ENCODE measurements at places on chromosomes 7 and 10.

DNA sequence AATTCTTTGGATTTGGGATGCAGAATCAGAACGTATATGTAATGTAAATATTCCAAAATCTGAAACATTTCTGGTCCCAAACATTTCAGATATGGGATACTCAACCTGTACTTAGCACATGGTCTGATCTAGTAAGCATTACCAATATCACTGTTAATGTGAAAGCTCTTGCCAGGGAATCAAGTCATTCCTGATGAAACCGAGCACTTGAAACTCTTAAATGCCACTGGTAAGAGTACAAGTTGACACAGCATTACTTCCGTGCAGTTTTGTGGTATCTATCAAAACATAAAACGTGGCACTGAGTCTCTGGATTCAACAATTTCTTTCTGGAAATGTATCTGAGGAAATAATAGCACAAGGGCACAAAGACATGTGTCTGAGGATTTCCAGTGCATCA, 155.7 kb downstream of the RTKN2 start:
- no peak for DNase-seq

DNA sequence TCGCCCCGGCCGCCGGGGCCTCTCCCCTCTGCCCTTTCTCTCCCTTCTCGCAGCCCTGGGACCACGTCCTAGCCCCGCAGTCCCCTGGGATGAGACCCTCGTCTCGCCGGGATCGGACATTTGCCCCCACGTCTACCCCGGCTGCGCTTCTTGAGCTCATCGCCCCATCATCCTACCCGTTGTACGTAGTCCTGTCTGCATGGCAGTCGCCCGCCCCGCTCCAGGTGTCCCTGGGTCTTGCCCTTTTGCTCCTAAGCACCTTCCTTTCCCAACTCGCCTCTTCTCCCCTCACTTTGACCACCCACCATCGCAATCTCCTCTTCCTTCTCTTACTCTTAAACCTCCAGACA, 582 bp downstream of the TPST1 start:
- DNase-seq, result no peak

- no peak for DNase-seq
Measured at GRCh38 chr10:118027397-118027796, 19.3 kb downstream of the RAB11FIP2 start.

GRCh38 chr7:16211402-16211925, 209.9 kb downstream of the CRPPA start:
- no peak for DNase-seq
